Activated CD4-positive, CD25-positive, alpha-beta regulatory T cell treated with anti-CD3 and anti-CD28 coated beads, Interleukin-2, amount 50 U/mL, for 16 hours (primary cell): ENCODE measurements at places on chromosomes 11 and 22.

GRCh38 chr11:9004183-9004926, 554 bp upstream of the NRIP3 start:
- DNase-seq: no peak

DNA sequence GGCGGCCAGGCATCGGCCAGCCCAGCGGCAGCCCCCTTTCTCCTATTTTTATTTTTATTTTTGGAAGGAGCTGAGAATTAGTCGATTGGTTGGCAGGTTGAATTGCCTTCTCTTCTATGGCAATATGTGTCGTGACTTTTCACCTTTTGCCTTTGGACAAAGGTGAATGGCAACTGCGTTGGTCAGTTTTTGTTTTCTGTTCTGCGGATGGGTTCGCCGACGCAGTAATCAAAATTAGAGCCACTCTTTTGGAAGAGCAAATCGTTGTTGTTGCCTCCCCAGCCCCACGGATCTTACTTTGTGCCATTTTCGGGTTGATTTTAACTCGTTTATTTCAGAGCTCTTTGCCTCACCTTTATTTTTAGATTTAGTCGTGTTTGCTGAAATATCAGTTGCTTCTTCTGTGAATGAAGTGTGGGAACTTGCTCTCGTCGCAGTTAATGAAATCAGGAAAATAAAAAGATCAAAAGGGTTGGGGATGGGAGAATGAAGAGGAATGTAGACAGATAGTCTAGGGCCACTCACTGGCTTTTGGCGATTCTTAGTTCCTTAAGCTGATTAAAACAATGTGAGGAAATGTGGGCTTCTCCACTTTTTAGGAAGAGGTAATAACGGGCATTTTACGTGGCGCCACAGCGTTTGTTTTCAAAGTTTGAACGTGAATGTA, 1.6 kb downstream of the CECR2 start:
- DNase-seq: no peak

DNA sequence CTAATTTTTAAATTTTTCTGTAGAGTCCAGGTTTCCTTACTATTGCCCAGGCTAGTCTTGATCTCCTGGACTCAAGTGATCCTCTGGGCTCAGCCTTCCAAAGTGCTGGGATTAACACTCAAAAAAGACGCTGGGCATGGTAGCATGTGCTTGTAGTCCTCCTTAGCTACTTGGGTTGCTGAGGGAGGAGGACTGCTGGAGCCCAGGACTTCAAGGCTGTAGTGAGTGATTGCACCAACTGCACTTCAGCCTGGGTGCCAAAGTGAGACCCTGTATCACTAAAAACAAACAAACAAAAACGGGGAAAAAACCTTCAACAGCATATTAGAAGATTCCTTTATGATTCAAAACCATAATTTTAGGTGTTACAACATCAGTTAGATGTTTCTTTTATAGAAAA, 44.6 kb downstream of the RSF1 start:
- DNase-seq: no peak

DNA sequence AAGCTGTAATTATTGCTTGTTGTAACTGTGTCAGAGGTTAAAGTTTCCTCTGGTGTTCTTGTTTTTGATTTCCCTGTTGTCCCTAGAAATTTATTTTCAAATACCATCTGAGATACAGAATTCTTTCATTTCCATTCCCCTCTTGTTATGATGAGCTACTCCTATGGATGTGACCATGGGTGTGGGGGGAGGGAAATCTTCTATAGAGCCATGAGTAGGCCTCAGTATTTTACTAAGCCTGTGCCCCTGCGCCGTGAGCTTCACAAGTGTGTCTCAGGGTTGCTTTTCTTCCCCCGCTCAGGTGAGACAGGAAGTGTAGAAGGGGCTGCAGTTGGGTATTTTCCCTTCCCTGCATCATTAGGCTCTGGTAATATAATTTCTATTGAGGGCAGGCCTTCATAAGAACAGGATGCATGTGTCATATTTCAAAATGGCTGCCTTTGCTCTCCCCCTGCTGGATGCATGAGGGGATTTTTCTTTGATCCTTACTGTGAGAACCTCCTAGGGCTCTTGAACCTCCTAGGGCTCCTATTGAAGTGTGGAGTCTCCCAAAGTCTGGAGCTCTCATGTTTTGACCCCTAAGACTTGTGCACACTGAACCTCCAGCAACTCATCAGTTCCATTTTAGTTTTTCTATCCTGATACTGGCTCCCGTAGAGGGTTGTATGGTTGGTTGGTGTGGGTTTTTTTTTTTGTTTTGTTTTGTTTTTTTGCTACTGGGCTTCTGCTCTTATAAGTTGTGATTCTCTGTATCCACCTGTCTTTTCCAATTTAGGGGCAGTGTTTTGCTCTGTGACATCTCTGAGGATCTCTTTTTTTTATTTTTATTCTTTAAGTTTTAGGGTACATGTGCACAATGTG, 658.2 kb downstream of the NTM start:
- no peak for DNase-seq

DNA sequence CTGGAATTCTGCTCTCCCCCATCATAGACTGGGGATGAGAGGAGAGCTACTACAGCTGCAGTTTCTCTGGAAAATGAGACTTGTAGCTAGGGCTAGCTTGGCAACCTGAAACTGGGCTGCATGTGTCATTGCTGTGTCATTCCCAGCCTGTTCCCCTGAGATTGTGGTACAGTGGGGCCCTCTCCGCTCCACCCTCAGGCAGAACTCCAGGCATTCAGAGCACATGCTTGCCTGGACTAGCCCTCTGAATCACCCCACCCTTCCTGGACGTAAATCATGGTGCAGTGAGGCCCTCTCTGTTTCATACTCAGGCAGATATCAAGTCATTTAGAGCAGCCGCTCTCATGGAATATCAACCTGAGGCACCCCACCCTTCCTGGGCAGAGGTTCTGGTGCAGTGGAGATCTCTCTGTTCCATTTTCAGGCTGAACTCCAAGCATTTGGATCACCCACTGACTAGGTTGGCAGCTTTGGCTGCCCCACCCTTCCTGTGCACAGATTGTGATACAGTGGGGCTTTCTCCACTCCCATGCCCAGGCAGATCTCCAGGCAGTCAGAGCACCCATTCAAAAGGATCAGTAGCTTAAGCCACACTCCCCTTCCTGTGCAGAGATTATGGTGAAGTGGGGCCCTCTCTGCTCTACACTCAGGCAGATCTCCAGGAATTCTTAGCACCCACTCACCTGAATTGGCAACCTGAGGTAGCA, 274.4 kb downstream of the C11orf87 start:
- no peak for DNase-seq

GRCh38 chr22:35158336-35158735, 92.4 kb downstream of the ISX start:
- DNase-seq: no peak

DNA sequence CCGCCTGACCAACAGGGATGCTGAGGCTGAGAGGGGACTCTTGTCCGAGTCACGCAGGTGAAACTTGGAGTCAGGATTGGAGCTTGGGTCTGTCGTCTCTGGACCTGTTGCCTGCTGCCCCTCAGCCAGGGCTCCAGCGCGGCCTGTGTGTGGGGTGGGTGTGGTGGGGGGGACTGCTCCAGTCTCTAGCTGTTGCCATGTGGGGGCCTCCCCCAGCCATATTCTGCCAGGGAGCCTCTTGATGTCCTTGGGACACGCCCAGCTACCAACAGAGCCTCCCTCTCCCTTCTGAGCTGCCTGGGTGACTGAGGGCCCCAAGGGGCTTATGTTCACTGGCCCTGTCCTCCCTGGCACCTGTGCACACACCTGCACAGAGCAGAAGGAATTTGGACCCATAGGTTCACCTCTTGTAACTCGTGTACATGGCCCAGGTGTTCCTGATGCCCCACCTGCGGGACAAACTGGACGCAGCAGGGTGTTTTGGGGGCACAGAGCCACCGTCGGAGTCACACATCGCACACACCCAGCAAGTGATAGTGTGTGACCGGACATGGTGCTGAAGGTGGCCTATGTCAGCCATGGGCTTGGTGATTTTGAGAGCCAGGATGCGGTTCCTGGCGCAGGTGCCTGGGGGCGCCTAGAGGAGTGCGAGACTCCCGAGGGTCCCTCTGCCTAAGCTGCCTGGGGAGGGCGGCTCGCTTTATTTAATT, 252.3 kb downstream of the TBC1D22A start:
- no peak for DNase-seq

GRCh38 chr11:498297-499181, 8.5 kb downstream of the RNH1 start:
- no peak for DNase-seq

- no peak for DNase-seq
Measured at GRCh38 chr11:70764356-70764905, 366.1 kb downstream of the CTTN start.

- no peak for DNase-seq
Measured at GRCh38 chr11:8271106-8271886, 7.6 kb upstream of the LMO1 start.

DNA sequence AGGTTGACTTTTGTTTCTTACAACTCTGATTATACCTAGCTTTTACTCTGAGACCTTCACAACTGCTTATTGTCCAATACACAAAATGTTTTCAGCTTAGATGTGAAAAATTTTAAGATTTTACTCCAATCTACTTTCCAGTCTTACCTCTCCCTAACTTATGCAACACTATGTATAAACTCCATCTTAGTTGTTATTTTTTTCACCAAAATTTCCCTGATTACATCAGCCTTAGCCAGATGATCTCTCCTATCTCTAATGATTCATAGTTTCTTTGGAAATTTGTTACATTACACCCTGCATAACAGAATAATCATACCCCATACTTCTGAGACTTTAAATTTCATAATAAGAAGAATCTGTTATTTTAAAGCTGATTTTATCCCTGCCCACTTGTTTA, 621.0 kb upstream of the ANO3 start:
- DNase-seq: no peak

GRCh38 chr11:121895919-121896318, 220.1 kb downstream of the BLID start:
- no peak for DNase-seq

DNA sequence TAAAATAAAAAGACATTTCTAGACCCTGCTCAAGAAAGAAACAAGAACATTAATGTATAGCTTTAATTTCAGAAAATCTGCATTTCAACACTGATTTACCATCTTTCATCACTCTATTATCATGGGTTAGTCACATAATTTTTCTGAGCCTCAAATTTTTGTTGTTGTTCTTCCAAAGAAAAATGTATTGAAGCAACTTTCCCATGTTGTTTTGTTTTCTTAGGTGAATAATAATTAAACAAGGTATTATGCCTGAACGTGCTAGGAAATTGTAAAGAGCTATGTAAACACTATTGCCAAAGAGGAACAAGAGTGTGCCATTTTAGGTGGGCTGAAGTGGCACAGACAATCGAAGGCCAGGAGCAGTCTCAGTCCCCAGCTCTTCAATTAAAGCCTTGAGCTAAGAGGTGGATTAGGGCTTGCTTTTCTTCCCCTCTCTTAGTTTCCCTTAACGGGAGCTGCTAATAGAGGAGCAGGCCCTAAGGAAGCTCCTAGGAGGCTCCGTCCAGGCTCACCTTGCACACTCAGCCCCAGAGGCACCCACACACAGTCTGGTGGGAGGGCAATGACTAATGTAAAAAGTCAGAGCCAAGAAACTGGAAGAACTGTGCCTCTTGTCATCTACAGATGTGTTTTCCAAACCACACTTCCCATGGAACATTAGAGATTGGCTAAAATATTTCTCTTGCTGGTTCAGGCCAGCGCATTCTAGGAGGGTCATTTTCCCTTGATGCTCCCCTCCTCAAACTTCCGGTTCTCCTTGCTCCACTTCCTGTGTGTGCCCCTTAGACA, 8.8 kb upstream of the UBASH3B start:
- DNase-seq: no peak

- no peak for DNase-seq
Measured at GRCh38 chr22:49880281-49880680, 26.6 kb downstream of the ZBED4 start.

DNA sequence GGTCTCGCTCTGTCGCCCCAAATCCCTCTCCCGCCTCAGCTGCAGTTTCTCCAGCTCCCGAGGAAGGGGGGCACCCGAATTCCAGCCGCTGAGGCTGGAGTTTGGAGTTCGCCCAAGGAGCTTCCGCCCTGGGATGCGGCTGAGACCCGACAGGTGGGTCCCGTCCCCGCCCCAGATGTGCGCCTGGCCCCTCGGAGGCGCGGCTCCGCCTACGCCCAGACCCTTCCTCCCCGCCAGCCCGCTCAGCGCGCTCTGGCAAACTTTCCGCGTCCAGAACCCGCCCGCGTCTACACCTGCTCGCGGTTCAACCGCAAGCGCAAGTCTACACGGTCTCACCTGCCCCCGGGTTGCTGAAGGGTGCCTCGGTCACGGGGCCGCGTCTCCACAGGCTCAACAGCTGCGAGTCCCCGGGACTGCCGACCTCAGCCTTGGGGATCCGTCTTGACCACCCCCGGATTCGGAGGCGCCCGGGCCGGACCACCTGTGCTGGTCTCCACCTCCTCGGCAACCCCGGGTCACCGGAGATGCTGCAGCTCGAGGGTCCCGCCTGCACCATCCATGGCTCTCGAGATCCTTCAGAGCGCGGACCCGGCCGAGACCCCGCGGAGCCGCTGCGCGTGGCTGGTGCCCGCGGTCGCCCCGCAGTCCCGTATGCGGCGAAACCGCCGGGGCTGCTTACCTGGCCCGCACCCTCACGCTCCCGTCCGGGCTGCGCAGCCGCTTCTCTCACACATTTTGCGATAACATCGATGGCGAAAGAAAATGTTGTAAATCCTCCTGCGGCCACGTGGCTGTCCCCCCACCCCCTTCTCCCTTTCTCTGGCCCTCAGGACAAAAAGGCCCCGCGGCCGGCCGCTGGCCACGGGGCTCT, 63.6 kb downstream of the NFAM1 start:
- no peak for DNase-seq
